Activated CD8-positive, alpha-beta T cell treated with anti-CD3 and anti-CD28 coated beads for 36 hours (primary cell): ENCODE measurements at places on chromosomes 6 and 20. TPM values are rescaled to one million over a fixed set of nuclear protein-coding genes. Genes with fewer than 3 reads are reported as not detected.

GRCh38 chr20:1757606-1758512, 100.3 kb upstream of the SIRPG start:
- peaks cover 7% of the 10 kb centered on the region for H3K4me1 ChIP-seq
- H3K27ac ChIP-seq: no peak overlapping the region
- H3K36me3 ChIP-seq: no peaks in the 10 kb centered on the region

- no peaks in the 10 kb centered on the region for H3K4me1 ChIP-seq
- no peak overlapping the region for H3K27ac ChIP-seq
- peaks cover 13% of the 10 kb centered on the region for H3K27me3 ChIP-seq
- H3K4me3 ChIP-seq: no peak overlapping the region
- H3K36me3 ChIP-seq: peaks cover 2% of the 10 kb centered on the region
Measured at GRCh38 chr6:138182939-138183789, 21.4 kb downstream of the ARFGEF3 start.

DNA sequence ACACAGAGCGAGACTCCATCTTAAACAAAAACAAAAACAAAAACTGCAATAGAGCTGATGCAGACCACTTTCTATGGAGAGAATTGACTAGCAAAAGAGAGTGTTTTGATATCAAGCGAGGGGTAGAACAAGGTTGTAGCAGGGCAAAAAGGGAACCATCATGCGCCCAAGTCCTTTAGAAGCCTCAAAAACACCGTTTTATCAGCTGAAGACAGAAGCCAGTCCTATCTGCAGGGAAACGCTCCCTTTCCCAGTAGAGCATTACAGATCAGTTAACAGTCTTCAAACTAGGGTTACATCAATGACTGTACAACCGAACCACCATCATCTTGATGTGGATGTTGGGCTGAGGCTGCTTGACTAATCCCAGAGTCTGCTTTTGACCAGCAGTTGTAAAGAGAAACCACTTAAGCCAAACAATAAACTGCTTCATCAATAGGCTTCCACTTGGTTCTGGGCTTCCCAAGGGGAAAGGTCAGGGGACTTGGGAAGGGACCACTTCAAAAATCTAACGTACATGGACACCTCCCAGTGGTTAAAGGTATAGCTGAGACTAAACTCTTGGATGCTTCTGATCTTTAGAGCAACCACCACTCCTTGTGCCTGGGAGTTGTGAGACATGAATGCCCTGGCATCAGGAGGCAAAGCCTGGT, 59.6 kb upstream of the SPDEF start:
- no peak for DNase-seq
- no peaks in the 10 kb centered on the region for H3K36me3 ChIP-seq

DNA sequence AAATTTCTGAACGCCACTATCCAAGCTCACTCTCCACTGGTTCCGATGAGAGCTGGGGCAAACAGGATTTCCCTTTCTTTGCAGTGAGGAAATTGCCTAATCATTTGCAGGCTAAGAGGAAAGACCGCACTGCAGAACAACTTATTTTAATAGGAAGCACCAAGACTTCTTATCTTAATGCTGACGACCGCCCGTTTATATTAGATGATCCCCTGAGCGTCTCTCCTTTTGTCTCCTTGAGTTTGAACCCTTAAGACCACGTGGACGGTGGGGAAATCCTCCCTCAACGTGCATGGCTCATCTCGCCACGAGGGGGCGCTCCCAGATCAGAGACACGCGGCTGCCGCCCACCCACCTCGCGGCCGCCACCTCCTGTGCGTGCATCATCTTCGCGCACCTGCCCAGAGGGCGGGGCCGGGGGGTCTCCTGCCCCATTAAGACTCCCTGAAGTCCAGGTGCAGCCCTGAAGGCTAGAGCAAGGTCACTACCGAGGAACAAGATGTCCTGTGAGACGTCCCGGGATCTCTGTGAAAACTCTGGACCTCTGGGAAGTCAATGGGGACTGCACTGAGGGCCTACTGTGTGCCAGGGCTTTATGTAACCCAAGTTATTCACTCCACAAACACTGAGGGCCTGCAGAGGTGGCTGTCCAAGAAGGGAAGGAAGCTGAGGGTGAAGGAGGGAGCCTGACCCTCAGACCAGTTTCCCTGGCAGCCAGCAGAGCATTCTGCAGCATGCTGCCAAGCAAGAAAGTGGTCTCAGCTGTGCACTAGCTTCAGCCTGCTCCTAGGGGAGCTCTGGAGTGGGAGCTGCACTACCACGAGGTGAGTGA, 28.1 kb downstream of the PDYN start:
- DNase-seq: peak; percentile 91
- H3K4me1 ChIP-seq: peaks cover 17% of the 10 kb centered on the region
- H3K36me3 ChIP-seq: no peaks in the 10 kb centered on the region
- peak overlapping the region; percentile 35 for H3K27ac ChIP-seq
- H3K4me3 ChIP-seq: peak overlapping the region; percentile 40
- H3K27me3 ChIP-seq: peaks cover 32% of the 10 kb centered on the region

Gene KCNK16
- total RNA-seq: not detected

Gene CASS4
- total RNA-seq: 3.7 TPM

Gene LBP
- total RNA-seq: not detected
